ENCODE measurements at places on chromosomes 7 and 10.

DNA sequence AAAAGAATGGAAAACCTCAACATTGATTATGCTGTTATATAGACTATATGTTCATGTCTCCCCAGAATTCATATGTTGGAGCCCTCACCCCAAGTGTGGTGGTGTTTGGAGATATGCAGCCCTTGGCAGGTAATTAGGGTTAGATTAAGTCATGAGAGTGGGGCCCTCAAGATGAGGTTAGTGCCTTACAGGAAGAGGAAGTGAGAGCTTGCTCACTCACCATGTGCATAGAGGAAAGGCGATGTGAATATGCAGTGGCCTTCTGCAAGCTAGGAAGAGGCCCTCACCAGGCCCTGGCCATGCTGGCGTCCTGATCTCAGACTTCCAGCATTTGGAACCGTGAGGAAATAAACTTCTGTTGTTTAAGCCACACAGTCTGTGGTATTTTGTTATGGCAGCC is 14.8 kb downstream of the ZNF33A start:
- no peak for DNase-seq

- no peak for DNase-seq
Observed at GRCh38 chr10:94591461-94592205, 46.0 kb downstream of the HELLS start.

GRCh38 chr10:80661526-80661925 is 123.8 kb downstream of the SH2D4B start:
- no peak for DNase-seq

- no peak for DNase-seq
Observed at GRCh38 chr7:158030071-158030470, 557.6 kb downstream of the PTPRN2 start.

- DNase-seq = no peak
Observed at GRCh38 chr7:30934732-30935568, 23.3 kb downstream of the AQP1 start.

- no peak for DNase-seq
Observed at GRCh38 chr7:10821156-10821555, 152.5 kb upstream of the PHF14 start.

- no peak for DNase-seq
Observed at GRCh38 chr7:138338361-138338760, 121.7 kb upstream of the TRIM24 start.

GRCh38 chr10:64344211-64344610 is 823.0 kb downstream of the REEP3 start:
- DNase-seq = no peak

DNA sequence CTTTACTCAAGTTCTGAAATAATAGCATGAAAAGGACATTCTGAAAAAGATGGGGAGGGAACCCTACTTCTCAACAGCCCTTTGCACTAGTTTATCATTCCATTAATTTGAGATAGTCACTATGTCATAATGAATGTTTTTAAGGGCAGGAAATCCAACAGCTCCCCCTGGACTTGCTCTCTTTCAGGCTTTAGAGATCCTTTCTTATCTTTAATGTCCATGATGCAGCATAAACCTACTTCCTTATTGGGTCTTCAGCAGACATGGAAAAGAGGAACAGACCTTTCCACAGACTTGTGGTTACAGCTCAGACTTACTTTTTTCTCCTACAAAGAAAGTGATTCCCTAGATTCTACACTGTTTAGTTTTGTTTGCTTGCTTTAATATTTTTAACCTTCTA is 87.3 kb downstream of the IDE start:
- DNase-seq = no peak

DNA sequence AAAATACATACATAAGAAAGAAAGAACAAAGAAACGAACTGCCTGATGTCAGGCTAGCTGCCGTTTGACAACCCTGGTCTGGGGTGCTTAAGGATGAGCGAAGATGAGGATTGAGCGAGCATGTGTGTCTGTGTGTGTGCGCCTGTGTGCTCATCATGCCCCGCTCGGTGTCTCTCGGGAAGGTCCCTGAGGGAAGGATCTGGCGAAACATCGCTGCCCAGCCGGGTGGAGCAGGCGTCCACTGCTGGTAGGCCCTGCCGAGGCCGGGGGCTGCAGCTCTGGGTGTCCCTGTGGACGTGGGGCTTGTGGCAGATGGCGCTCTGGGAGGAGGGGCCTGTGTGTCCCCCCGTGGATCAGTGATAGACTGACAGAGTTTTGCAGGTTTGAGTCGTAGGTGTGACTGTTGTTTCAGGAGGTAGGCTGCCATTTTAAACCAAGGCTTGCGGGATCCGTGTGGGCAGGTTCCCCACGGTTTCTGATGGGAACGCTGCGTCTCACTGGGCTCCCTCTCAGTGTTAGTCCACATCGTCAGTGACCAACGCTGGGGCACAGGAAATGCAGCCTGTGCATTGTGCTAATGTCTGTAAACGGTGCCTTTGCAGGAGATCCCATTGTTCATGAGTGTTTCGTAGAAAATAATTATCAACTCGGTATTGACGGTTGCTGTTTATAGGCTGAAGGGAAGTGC is 5.9 kb upstream of the SUN1 start:
- DNase-seq = no peak

DNA sequence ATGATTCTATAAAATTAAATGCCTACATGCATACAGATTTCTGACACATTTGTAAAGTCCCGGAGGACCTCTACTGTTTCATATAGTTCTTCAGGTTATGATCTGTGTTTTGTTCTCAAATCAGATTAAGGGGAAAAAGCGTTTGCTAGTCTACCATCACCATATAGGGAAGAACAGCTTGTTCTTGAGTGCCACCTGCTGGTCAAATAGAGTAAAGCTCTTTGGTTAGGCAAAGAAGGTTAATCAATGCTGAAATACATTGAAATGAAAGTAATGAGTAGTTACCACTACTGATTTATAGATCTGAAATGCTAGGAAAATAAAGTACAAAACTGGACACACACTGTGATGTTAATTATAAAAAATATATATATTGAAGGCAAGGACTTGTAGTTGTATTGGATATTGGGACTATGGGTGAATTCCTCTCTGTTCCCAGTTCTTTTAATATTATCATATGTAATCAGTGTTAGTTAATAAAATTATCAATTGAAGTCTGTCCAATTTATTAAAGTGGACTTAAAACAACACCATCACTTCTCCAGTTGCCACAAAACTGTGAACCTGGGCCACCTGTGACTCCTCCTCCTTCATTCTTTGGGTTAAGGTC is 72.6 kb upstream of the PDLIM1 start:
- peak; percentile 69 for DNase-seq

DNA sequence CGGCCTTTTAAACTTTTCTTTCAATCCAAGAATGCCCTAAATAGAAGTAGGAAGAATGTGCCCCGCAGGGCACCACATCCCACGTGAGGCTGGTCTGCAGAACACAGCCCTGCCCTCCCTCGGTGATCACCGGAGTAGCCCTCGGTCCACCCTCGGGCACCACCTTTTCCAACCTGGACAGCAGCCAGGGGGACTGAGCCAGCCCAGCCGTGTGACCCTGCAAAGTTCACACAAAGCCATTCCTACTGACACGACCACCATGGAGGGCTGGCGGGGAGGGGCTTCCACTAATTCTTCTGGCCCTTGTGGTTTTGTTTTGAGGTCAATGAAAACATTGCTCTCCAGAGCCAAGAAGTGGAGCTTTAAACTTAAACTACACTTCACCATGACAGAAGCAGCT is 132.2 kb downstream of the TCERG1L start:
- DNase-seq = no peak

DNA sequence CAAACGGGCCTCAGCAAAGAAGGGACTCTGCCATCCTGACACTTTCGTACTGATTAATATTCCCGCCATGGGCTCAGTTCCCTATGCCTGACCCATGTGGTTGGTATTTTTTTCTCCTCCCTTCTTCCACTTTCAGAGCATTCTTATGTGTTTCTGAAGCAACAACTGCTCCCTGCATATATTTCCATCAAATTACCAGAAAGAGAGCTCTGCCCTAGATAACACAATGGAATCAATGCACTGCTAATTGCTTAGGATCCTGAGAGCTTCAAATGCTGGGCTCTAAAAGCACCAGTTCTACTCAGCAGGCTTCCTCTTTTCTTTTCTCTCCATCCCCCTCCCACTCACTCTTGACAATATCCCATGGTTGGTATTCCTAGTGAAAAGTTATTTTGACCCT is 5.3 kb downstream of the TECTB start:
- no peak for DNase-seq

- no peak for DNase-seq
Observed at GRCh38 chr10:85666102-85666501, 700.5 kb downstream of the GRID1 start.

- DNase-seq = no peak
Observed at GRCh38 chr7:12233175-12233574, 22.1 kb downstream of the TMEM106B start.

- DNase-seq = no peak
Observed at GRCh38 chr10:71880425-71881306, 29.6 kb upstream of the PSAP start.
